ENCODE measurements at places on chromosomes 12 and 14. TPM values are rescaled to one million over a fixed set of nuclear protein-coding genes. Genes with fewer than 3 reads are reported as not detected.

DNA sequence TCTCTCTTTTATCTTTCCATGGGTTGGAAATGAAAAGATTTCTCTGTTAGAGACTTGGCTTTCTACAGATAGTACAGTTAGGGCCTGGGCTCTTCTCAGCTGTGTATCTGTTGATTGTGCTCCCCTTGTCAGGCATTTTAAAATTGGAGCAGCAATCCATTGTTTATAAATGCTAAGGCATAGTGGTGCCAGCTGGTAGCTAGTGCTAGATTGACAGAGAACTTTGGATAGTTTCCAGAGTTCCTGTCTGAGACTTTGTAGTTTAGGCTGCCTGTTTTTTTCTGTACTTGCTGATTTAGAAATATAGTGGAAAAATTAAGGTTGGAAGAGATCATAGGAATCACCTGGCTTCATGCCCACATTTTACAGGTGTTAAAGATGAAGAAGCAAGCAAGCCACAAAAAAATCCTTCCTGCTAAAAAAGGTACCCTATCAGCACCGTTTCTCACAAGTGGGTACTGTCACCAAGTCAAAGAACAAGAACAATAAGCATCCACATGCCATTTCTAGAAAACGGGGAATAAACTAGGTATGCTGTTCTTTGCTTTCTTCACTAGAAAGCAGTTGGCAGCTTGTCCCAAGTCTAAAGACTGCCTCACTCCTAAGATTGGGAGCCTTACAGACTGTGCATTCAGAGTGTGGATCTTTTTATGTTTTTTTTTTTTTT lies 6.2 kb downstream of the TTLL5 start:
- no peak overlapping the region for H3K4me3 ChIP-seq
- H3K27ac ChIP-seq, result no peak overlapping the region
- no peaks in the 10 kb centered on the region for H3K4me1 ChIP-seq
- DNase-seq, result no peak
- no peaks in the 10 kb centered on the region for H3K27me3 ChIP-seq

GRCh38 chr12:27840229-27840999 lies 60.4 kb upstream of the MANSC4 start:
- no peaks in the 10 kb centered on the region for H3K27me3 ChIP-seq
- no peak overlapping the region for H3K27ac ChIP-seq
- H3K36me3 ChIP-seq, result no peaks in the 10 kb centered on the region
- peaks cover 17% of the 10 kb centered on the region for H3K4me1 ChIP-seq
- DNase-seq, result no peak
- H3K4me3 ChIP-seq, result no peak overlapping the region

The MIP gene
- not detected for total RNA-seq

DNA sequence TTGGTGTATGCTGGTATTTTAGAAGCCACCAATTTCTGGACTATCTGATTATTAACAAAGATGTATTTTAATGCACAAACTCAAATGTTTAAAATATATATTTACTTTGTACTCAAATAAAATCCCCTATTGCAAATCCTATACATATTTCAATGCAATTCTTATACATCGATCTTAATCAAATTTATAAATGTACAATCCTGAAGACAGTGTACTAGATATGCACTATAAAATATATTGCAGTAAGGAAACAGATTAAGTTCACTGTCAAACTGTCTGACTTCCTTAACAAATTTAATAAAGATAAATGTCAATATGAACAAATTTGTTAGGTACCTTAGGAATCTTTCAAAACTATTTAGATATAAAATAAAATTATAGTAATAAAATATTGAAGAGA lies 43.9 kb downstream of the FOXA1 start:
- no peak for DNase-seq
- H3K4me1 ChIP-seq, result no peaks in the 10 kb centered on the region
- no peak overlapping the region for H3K27ac ChIP-seq
- H3K27me3 ChIP-seq, result no peaks in the 10 kb centered on the region
- no peak overlapping the region for H3K4me3 ChIP-seq
- no peaks in the 10 kb centered on the region for H3K36me3 ChIP-seq

DNA sequence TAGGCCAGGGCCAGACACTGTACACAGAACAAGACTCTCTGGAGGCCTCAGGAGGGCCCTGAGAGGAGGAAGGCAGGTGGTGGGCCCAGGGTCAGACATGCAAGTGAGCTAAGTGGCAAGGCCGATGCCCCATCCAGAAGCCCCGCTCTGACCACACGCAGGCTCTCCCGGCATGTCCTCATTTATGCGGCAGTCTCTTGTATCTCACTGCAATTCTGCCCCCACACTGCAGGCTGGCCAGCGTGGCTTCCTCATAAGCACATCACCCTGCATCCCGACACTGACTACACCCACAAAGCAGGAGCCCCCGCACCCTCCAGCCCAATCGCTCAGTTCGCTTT lies 17.5 kb downstream of the SSH1 start:
- H3K4me3 ChIP-seq, result no peak overlapping the region
- peak; percentile 66 for DNase-seq
- peak overlapping the region; percentile 99 for H3K27ac ChIP-seq
- peaks cover 71% of the 10 kb centered on the region for H3K36me3 ChIP-seq

DNA sequence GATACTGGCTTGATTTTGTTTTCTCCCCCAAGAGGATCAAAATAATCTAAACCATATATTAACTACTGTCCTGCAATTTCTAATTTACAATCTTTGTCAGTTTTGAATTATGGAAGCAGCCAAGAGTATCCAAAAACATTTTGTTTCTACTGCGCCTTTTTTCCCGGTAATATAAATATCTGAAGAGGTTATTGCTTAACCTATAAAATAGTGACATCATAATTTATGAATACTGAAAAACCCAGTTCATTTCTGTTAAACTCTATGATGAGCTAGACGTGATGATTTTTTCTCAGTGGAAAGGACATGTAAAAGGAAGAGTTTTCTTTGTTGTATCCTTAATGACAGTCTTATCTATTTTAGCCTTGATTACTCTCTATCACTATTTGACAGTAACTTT lies 3.2 kb upstream of the SSPN start:
- H3K27me3 ChIP-seq, result no peaks in the 10 kb centered on the region
- no peak overlapping the region for H3K27ac ChIP-seq
- no peaks in the 10 kb centered on the region for H3K36me3 ChIP-seq
- H3K4me1 ChIP-seq, result peaks cover 42% of the 10 kb centered on the region
- no peak overlapping the region for H3K4me3 ChIP-seq

DNA sequence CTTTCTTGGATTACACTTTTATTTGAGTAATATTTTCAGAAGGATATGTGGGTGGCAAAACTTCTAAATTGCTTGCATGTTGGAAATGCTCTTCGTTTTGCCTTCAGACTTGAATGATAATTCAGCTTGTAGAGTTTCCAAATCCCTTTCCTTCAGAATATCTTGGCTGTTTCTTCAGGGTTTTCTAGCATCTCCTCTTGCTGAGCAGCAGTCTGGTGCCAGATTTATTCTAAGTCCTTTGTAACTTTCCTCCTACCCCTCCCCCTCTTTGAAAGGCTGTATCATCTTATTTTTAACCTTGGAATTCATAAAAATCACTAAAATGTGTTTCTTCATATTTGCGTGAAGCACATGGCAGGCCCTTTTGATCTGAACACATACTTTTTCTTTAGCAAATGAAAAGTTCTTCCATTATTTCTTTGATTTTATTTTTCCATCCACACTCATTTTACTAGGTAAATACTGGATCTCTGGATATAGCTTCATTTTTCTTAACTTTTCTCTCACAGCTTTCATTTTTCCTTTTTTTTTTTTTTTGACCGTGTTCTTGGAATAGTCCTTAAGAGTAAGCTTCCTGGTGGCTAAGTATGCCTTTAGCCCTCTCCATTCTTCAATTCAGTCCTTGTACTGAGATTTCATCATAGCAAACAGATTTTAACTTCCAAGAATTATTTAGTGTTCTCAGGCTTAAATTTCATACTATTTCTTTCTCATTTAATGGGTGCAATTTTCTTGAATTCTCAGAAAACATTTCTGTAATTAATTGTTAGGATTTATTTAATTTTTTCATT lies 102.0 kb downstream of the SLC38A4 start:
- no peak overlapping the region for H3K4me3 ChIP-seq
- H3K27me3 ChIP-seq, result no peaks in the 10 kb centered on the region
- no peak for DNase-seq
- H3K4me1 ChIP-seq, result no peaks in the 10 kb centered on the region
- no peak overlapping the region for H3K27ac ChIP-seq

The CHST11 gene
- total RNA-seq, result 0.71 TPM

- no peak overlapping the region for H3K4me3 ChIP-seq
- H3K27me3 ChIP-seq, result peaks cover 8% of the 10 kb centered on the region
- H3K27ac ChIP-seq, result no peak overlapping the region
- H3K4me1 ChIP-seq, result no peaks in the 10 kb centered on the region
- H3K36me3 ChIP-seq, result no peaks in the 10 kb centered on the region
Measured at GRCh38 chr12:5733916-5734315, 211.1 kb downstream of the ANO2 start.

The GYS2 gene
- total RNA-seq, result not detected

DNA sequence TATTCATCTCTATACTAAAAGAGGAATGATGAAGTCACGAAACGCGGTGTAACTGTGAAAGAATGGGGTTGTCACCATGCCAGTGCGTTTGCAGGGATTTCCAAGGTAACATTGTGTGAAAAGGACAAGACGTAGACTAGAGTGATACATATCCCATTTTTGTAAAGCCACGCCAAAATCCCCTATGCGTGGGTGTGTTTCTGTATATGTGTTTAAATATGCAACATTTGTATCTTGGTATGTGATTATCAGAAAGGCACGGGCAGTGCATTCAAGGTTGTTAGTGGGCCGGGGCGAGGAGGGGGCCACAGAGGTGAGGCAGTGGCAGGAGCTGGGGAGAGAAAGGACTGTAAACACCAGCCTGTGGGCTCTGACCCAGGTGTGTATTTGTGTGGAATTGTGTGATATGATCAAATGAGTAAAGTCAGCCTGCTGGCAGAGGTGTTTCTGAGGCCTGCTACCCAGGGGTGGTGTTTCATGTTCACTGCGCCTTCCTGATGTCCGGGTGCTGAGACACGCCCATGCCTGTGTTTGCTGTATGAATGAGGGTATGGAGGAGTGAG lies 137.8 kb downstream of the ADGRD1 start:
- no peaks in the 10 kb centered on the region for H3K27me3 ChIP-seq
- DNase-seq, result no peak
- no peak overlapping the region for H3K4me3 ChIP-seq
- no peaks in the 10 kb centered on the region for H3K36me3 ChIP-seq
- H3K4me1 ChIP-seq, result no peaks in the 10 kb centered on the region

DNA sequence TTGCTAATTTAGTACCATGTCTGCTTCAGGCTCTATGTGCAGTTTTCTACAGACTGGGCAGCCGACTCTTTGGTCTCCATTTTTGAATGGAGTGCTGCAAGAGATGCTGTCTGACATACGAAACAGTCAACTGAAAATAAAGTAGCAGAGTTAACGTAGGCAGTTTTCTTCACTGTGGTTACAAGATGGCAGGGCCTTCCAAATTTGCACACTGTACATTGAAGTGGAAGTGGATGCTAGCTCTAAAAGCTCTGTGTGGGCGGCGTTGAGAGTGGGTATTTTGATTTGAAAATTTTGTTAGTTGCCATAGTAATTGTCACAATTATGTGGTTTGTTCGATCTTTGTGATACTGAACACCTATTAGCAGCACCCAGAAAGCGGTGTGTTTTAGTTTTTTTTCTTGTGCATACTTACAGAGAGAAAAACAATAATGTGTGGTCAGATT lies 154.9 kb upstream of the ATP2B1 start:
- no peak overlapping the region for H3K27ac ChIP-seq
- peaks cover 16% of the 10 kb centered on the region for H3K4me1 ChIP-seq
- no peak overlapping the region for H3K4me3 ChIP-seq
- no peaks in the 10 kb centered on the region for H3K36me3 ChIP-seq

GRCh38 chr12:13546231-13546630 lies 349.7 kb downstream of the EMP1 start:
- H3K27me3 ChIP-seq, result peaks cover 4% of the 10 kb centered on the region
- H3K27ac ChIP-seq, result no peak overlapping the region

The CFAP251 gene
- 13.8 TPM for total RNA-seq

Measured in SJSA1 (cell line).